ENCODE measurements at places on chromosomes 7 and 10.

DNA sequence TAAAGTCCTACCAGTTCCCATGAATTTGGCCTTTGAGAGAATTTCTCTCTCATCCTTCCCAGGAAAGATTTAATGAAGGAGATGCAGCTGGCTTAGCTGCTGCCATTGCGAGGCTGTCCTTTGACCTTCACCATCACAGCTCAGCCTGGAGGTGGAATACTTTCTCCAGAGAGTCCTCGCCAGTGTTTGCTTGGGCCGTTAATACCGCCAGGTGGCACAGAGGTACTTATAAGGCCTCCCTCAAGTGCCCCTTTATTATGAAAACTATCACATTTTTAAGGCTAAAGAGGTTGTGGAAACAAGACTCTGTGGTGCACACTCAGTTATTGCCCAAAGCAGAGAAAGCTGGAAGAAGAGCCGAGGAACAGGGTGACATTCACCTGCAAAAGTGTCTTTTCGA lies 330.6 kb downstream of the CCSER2 start:
- DNase-seq, result no peak

- no peak for DNase-seq
Observed at GRCh38 chr10:111211706-111212105, 134.9 kb downstream of the ADRA2A start.

DNA sequence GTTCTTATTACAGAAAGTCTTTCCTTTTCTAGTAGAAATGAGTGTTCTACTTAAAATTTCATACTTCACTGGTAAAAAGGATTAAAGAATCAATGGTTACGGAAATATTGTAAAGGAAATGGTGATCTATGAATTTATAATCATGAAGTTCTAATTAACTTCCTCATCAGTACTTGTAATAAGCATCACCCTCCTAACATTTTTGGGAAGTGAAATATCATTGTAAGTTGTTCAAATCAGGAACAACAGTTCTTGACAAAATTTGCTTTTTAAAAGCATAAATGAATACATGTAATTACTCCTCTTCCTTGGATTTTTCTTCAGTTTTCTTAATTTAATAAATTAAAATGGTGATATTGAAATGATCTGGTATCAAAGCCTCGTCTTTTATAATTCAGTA lies 5.6 kb upstream of the PCGF5 start:
- DNase-seq, result no peak

DNA sequence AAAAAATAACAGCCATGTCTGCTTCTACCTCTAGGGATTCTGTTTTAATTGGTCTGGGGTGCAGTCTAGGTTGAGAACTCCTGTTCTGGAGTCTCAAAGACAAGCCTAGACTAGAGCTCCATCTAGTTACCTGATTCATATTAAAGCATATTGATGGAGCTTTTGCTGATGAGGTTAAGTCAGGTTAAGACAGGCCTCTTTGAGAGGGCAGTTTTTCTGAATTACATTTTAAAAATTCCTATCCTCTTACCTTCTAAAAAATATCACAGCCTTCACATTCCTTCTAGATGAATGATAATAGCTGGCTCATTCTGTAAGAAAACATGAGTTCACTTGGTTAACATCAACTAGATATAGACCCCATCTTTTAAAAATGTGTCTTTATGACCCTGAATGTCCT lies 28.9 kb downstream of the MGAM start:
- no peak for DNase-seq

DNA sequence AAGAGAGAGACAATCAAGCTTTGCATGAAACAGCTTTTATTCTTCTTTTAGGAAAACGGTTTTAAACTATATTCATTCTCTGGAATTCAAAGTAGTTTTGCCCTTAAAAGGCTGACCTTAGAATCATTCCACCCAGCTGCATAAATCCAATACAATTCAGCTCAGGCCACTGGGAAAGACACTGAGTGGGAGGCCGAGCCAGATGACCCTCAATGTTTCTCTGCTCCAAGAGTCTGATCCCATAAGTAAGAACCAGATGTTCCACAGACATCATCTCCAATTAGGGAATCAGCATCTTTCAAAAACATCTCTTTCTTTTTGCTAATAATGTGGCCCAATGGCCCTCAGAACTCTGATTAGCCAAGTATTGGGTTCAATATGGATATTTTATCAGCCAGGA lies 26.1 kb downstream of the CREB3L2 start:
- no peak for DNase-seq

GRCh38 chr10:8150401-8150905 lies 96.0 kb downstream of the GATA3 start:
- DNase-seq, result no peak

GRCh38 chr10:62016623-62017490 lies 115.4 kb downstream of the ARID5B start:
- no peak for DNase-seq

GRCh38 chr10:113049881-113050280 lies 99.8 kb downstream of the TCF7L2 start:
- DNase-seq, result no peak

GRCh38 chr10:124083047-124083739 lies 10.2 kb downstream of the CHST15 start:
- DNase-seq, result no peak

Data from naive thymus-derived CD8-positive, alpha-beta T cell (primary cell).